Head of caudate nucleus (tissue), 42 donors: ENCODE measurements at places on chromosomes 5 and 9.
A peak's percentile ranks its signal among the peaks of the same experiment; 100 is the strongest.

- peak; percentile 55 for DNase-seq
Measured at GRCh38 chr9:120571443-120572257, 8.3 kb downstream of the CDK5RAP2 start.

- no peak for DNase-seq
Measured at GRCh38 chr5:3026651-3027050, 275.2 kb upstream of the IRX2 start.

DNA sequence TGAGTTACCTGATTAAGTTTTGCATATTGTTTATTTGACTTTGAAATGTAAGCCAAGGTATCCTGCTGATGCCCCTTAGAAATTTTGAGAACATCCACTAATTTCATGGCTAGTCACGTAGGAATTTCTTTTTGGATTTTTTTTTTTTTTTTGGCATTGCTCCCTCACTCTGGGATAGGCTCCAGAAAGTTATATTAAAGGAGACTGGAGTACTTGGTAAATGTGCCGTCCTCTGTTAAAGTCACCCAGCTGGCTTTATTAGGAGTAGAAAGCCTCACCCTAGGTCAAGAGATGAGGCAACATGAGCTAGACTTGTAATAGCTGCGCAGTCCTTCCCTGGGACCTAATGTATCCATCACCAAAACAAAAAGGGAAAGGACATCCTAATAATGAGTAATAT, 3.1 kb downstream of the KCTD16 start:
- DNase-seq: no peak

DNA sequence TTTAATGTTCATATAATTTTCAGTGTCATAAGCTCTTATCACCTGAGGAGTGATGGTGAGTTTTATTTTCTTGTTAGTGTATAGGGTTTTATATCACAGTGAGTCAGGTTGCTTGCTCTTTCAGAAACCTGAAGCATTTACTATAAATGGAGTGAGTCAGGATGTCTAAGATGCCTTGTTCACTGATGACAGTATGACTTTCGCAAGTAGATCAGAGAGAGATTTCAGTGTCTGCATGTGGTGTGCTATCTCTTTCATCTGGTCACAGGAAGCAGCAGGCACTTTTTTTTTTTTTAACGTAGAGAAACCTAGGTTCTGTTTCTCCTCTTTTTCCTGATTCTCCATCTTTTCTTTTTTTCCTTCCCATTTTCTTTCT, 237.1 kb downstream of the DMRTA1 start:
- no peak for DNase-seq

GRCh38 chr5:143416411-143416810, 12.9 kb upstream of the NR3C1 start:
- no peak for DNase-seq

- no peak for DNase-seq
Measured at GRCh38 chr9:15149450-15149849, 157.6 kb downstream of the TTC39B start.

DNA sequence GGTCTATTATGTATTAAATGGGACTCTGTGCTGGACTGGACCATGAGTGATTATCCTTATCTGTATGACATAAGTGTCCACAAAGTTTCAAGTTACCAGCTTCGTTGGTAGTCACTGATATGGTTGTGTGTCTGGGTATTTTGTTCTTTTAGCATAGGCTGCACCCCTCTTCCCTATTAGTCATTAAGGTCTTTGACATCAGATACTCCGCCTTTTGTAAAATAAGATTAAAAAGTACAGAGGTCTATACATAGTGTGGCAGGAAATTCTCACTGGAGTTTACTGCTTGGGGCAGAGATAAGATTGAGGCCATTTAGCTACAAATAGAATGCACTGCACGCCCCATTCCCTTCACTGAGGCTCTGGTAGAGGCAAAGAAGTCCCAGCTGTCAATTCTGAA, 99.4 kb downstream of the TMEM215 start:
- no peak for DNase-seq

GRCh38 chr5:166581826-166582225, 1709.6 kb upstream of the WWC1 start:
- DNase-seq: no peak

GRCh38 chr9:18421391-18421790, 52.6 kb upstream of the ADAMTSL1 start:
- no peak for DNase-seq

GRCh38 chr5:27242258-27242626, 203.9 kb upstream of the CDH9 start:
- no peak for DNase-seq

DNA sequence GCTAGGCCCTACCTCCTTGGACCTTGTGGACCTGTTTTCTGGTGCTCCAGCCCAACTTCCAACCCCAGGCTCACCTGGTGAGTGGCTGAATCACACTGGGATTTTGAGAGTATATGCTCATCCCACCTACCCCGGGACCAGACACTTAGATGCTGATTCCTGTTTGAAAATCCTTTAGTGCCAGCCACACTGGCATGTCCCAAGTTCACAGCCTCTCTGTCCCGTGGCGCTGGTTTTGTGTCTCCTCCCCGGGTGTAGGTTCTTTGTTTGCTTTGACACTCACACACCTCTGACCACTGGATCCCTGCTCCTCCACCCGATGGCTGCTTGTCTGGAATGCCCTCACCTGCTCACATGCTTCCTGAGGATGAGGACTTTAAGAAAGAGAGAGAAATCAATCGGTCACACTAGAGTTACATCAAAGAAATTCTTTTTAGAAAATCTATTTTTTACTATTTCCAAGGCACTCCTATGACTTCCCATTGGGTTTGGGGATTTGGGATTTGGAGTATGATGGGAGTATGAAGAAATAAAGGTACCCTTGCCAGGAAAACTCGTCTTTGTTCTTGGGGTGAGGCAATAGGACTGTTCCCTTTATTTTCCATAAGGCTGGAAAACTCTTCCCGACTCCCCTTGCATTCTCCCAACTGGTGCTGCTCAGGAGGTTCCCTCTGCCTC, 7.3 kb upstream of the SLC25A48 start:
- DNase-seq: no peak

GRCh38 chr5:157819502-157820115, 39.3 kb downstream of the CLINT1 start:
- no peak for DNase-seq

DNA sequence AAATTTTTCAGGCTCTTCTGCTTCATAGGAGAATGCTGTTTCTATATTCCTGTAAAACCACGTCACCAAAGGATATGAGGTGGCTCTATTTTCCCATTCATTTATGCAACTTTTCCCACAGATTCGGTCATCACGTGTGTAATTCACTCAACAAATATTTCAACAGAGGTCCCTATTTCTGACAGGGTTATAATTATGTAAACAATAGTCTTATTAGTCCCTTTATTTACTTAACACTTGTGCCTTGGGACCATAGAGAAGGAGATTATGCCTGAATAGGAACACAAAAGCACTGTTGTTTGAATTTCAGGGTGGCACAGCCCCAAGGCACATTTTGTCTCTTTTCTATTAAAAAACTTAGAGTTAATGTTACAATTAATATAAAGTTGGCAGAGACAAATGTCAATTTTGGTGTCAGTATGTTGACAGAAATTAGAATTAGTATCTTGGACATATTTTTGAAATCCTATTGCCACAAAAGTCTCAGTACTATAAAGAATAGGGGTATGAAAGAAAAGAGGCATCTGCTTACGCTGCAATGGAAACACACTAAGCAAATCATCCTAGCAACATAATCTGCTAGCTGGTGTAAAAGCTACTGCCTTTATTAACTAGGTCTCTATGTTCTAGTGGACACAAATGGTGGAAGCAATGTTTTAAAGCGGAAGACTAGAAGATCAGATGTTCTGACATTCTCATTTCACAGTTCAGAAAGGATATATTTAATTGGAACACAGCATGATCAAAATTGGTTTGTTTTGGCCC, 229.1 kb upstream of the TBCA start:
- DNase-seq: no peak

- DNase-seq: no peak
Measured at GRCh38 chr9:97848215-97848479, 4.9 kb upstream of the FOXE1 start.

GRCh38 chr5:43312699-43313034, 545 bp downstream of the HMGCS1 start:
- peak; percentile 6 for DNase-seq

- DNase-seq: no peak
Measured at GRCh38 chr5:96569332-96569731, 92.8 kb upstream of the CAST start.

DNA sequence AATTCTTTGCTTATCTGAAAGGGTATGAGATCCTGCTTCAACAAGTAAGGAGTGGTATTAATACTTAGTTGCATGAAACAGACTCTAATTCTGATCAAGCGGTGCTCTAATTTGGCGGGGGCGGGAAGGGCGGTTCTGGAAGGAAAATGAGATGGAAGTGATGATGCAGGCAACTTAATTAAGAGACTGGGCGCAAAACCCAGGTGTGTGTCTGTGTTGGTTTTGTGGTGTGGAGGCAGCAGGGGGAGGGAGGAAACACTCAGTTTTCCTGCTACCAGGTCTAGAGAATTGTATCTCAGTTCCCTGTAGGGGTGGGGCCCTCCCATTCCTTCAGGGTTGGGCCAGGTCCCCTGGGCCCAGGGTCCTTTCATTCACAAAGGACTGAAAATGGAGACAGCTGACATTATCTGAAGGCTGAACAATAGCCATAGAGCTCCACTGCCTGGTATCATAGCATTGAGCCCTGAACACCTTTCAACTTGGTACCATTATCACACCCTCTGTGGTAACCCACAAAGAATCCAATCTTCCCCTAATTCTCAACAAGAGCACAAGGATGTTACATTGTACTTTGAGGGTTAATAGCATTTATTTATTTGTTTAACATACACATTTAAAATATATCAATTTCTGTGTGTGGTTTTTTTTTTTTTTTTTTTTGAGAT, 17.2 kb upstream of the C5orf47 start:
- DNase-seq: no peak
